ENCODE measurements at places on chromosomes 4 and X.

GRCh38 chrX:153600032-153600373, 1.1 kb upstream of the CCNQ start:
- peak; percentile 44 for DNase-seq

GRCh38 chr4:41362621-41363383, 106.1 kb downstream of the UCHL1 start:
- DNase-seq, result no peak

DNA sequence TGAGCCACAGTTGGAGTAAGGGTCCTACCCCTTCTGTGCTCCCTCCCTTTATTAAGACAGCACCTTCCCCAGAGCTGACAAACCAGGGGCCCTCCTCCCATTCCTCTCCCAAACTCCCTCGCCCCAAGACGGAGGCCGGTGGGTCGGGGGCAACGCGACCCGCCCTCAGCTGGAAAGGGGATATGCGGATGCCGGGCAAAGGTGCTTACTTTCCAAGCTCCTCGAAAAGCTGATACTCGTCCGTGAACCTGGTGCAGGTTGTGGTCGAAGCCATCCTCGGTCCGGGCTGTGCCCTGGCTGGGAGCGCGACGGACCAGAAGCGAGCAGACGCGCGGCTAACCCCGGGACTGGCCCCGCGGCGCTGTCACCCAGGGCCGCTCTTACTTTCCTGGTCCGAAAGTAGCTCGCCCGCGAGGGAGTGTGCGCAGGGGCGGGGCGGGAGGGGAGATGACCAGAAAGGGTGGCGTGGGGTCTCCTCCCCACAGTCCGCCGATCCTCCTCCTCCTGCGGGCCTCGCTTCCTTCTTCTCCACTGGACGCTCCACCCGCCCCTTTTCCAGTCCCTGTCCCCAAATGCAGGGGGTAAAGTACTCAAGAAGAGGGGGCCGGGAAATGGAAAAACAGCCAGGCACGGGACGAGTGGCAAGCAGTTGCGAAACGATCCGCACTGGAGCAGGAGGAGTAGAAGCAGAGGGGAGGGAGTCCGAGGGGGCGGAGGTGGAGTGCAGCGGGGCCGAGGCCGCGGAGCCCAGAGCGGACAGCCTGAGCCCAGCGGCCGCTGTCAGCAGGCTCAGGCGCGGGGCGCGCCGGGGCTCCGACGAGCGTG, 531 bp downstream of the CAMK2D start:
- peak; percentile 80 for DNase-seq

DNA sequence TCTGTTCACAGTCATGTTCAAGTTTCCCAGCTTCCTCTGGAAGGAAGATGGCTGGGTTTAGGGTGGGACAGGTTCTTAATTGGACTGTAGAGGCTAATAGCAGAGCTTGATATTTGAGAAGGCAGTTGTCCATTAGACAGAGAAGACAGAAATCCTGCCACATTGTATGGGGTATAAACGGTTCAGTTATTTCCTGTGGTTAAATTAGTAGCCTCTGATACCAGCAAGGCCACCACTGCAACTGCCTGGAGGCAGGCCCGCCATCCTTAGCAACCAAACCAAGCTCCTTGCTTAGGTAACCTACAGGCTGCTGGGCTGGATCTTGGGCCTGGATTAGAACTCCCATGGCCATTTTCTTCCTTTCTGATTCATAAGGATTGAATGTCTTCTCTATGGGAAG, 1367.0 kb downstream of the PCDH7 start:
- DNase-seq, result no peak

- no peak for DNase-seq
These were observed 245.6 kb downstream of the THOC2 start for GRCh38 chrX:123487236-123487635.

- no peak for DNase-seq
These were observed 57.0 kb upstream of the GBA3 start for GRCh38 chr4:22635692-22636091.

- DNase-seq, result no peak
These were observed 44.7 kb downstream of the DDX60 start for GRCh38 chr4:168273838-168274237.

DNA sequence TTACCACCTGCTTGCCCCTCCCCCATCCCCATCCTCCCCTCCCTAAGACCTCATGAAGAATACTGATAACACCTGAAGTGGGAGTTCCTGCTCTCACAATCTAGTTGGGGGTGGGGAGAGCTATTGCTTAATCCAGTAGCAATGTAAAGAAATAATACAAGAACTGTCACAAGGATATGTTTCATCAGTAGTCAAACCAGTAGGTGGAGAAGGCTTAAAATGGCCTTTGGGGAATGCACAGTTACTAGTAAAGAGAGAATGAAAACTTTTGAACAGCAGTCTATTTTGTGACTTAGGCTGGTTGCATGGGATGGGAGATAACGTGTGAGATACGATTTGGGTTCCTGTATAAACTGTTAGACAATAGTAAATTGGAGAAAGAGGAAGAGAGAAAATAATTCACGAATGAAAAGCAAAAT, 6.0 kb downstream of the GALNT7 start:
- no peak for DNase-seq

DNA sequence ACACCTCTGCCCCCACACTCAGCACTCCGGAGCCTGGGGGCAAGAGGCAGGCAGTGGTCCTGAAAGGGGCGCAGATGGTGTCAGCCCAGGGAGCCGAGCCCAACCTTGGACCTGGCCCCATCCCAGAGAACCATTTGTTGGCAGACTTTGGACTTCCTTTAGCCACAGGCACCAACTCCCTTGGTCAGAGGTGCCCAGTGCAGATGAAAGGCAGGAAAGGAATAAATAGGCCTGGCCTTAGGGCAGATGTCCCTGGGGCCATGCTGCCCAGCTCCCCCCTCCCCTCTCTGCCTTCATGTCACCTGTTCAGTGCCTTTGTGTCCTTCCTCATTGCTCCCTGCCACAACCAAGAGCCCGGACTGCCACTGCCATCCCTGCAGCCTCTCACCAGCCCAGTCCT, 52.8 kb downstream of the SEL1L3 start:
- DNase-seq, result no peak

DNA sequence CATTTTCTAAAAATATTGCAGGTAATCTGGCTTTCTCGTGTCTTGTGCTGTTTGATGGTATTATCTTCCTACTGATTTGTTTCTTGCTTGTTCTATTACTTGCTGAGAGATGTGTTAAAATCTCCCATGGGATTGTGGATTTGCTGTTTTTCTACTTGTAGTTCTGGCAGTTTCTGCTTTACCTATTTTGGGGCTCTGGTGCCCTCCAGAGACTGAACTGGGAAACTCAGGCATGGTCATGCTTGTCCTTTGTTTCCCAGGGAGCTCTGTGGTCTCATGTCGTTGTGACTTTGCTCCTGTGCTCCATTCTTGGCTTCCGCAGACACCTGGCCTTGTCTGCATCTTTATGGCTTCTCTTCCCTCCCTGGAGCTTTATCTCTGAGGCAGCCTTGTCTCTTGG, 39.5 kb downstream of the NSD2 start:
- DNase-seq, result peak; percentile 73
